ENCODE measurements at places on chromosomes 6 and 20.
A peak's percentile ranks its signal among the peaks of the same experiment; 100 is the strongest.

DNA sequence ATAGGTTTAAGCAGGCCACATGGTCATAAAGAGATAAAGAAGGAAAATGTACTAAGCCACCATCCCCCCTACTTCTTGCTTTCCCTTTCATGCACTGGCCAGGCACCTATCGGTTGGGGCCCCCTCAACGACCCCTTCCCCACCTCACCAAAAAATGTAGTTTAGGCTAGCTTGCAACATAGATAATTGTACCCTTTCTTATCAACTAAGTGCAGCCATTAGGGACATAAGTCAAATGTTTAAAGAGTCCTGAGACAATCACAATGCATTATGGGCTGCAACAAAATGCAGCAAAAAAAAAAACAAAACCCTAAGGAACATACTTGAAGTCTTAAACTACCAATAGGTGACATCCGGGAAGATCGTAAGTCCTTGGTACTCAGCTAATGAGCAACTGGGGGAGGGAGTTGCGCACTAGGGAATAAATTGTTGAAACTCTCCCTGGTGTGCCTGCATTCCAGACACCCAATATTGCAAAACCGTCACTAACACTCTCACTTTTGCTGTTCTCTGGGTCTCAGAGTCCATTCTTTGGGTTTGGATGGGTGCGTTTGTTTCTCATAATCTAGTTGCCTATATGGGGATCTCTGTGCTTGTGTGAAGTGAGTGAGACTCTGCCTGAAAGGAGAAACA, 12.4 kb upstream of the HLA-G start:
- no peak for DNase-seq

DNA sequence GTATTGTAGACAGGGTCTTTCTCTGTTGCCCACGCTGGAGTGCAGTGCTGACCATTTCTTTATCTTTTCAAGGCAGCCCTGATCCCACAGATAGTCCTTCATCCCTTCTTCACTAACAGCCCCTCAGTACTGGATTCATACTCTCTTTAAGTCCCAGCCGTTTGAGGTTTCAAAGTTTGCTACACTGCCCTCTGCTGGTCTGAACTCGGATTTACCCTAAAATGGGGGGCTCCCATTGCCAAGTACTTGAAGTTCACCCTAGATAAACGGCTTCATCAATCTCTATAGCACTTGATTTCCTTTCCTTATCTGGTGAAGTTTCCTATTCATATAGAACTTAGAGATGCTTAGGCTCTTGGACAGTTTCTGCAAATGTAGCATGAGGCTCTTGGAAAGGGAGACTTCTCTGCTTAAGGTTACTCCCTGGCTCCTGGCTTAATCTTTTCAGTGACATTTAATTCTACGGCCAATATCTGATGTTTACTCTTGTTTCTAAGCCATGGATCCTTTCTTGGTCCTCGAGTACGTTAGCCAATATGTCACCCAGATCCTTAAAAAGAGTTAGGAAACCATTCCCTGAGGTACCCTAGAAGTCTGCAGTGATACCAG, 21.4 kb upstream of the PREP start:
- peak; percentile 70 for DNase-seq

DNA sequence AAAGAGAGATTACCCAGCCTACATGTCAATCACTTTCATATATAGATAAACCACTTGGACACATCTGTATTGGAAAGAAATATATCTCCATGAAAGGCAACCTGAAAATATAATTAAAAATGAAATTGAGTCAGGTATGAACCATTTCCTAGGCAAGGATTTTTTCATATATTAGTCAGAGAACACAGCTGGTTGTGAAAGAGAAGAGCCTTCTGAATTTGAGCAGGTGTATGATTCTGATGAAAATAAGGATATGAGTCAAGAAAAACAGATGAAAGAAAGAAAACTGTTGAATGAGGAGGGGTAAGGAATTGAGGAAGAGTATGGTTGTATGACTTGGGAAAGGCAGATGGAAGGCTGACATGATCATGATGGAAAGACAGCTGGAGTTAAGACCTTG, 441.1 kb downstream of the HAO1 start:
- no peak for DNase-seq

DNA sequence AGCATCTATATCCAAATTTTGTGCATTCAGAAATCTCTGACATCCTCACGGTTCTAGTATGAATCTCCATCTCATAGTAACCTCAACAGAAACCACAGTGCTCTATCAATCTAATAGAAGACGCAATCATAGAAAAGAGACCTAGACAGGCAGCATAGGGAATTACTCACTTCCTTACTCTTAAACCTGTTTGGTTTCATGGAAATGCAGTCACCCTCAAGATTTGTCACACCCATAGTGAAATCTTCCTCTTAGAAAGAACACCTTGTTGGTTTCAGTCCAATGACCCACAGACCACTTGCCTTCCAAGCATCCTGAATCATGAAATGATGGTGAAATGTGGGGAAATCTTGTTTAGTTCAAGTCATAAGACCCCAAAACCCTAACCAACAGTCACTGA, 166.1 kb upstream of the PRDM1 start:
- DNase-seq, result no peak

DNA sequence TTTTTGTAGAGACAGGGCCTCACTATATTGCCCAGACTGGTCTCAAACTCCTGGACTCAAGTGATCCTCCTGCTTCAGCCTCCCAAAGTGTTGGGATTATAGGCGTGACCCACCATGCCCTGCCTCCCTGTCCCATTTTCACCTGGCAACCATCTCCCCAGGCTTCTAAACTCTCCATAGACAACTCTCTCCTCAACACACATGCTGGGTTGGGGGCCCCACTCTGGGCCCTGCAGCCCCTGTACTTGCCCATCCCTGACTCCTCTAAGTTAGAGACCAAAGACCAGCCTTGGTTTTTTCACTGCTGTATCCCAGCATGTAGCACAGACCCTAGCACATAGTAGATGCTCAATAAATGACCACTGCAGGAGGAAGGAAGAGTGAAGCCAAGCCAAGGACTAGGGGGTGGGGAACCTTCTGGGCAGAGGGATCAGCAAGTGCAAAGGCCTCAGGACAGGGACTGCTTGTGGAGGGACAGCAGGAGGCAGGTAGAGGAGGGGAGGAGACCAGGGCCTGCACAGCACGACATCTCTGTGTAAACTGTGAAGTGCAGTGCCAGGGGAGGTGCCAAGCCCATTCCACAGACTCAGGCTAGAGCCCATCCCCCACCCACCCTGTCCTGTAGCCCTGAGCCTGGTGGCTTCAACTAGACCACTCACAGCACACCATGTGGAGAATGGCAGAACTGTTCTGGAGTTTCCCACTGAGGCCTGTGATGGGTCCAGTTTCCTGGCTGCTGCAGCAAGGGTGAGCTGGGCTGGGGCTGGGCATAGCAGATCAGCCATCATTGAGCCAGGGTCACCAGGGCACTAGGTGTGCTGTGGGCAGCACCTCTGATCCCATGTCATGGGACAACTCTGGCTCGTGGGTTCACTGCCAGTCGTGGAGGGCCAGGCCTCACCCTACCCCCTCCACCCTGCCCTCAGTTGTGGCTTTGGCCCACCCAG, 3.4 kb upstream of the SRC start:
- DNase-seq, result no peak

DNA sequence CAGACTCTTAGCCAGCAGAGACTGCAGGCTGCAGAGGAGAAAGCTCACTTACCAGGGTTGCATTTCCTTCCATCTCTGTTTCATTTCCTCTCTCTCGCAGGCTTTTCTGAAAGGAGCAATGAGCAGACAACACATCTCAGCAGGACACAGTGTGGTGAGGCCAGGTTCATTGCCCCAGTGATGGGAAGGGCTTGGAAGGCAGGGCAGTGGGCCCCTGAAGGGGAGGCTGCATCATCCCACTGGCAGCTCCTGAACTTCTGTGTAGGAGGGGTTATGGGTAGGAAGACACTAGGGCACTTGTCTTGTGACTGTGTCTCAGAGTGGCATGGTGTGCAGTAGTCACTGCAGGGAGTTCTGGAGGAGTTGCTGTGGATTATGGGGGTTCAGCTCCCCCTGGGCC, 246.8 kb downstream of the QKI start:
- DNase-seq, result peak; percentile 33

GRCh38 chr6:15439410-15440025, 193.6 kb downstream of the JARID2 start:
- no peak for DNase-seq

DNA sequence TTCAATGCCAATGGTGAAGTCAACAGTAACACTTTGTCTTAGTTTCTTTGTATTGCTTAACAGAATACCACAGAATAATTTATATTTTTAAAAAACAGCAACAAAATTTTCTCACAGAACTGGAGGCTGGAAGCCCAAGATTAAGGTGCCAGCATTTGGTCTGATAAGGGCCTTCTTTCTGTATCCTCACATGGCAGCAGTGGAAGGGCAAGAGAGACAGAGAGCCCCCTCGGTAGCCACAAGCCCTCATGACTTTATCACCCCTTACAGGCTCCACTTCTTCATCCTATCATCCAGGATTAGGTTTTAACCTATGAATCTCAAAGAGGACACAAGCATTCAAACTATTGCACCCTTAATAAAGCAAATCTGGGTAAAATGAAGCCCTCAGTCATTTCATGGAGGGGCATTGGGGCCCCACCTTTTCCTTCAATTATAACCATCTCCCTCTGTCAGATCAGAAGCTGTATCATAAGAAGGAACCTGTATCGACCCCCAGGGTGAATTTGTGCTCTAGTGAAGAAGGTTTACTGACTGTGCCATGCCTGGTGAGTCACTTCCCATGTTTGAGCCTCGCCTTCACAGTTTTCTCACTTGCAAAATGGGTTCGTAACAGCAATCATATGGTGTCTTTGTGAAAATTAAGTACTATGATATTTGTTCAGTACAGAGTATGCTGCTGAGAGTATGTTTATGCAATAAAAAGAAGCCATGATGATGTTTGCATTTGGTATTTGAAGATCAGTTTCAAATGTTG, 178.2 kb downstream of the LRFN2 start:
- peak; percentile 14 for DNase-seq

- no peak for DNase-seq
Observed at GRCh38 chr6:159606786-159607185, 86.3 kb downstream of the SOD2 start.

Measured in CD4-positive, alpha-beta T cell treated with Interferon alpha-2 for 1 hour (primary cell).